ENCODE measurements at places on chromosomes 6 and 20. TPM values are rescaled to one million over a fixed set of nuclear protein-coding genes. Genes with fewer than 3 reads are reported as not detected.

GRCh38 chr20:39574061-39574460 lies 611.9 kb downstream of the DHX35 start:
- no peak for DNase-seq

- no peak for DNase-seq
These were observed 302.0 kb upstream of the PRDM1 start for GRCh38 chr6:105784179-105784578.

DNA sequence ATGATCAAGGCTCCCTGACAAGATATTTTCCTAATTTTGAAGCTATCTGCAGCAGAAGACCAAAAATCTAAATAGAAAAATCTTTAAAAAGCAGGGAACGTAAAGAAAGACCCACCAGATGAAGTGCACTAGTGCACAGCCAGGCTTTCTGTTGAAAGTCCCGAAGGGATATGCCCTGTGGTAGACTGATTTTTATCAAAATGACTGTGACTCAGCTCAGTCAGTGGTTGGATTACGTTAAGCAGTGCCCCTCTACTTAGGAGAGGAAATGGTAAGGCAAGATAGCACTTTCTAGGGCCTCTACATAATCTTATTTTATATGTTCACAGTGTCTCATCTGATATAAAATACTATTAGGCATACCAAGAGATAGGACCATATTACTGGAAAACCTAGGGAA lies 123.4 kb upstream of the RAB32 start:
- no peak for DNase-seq

DNA sequence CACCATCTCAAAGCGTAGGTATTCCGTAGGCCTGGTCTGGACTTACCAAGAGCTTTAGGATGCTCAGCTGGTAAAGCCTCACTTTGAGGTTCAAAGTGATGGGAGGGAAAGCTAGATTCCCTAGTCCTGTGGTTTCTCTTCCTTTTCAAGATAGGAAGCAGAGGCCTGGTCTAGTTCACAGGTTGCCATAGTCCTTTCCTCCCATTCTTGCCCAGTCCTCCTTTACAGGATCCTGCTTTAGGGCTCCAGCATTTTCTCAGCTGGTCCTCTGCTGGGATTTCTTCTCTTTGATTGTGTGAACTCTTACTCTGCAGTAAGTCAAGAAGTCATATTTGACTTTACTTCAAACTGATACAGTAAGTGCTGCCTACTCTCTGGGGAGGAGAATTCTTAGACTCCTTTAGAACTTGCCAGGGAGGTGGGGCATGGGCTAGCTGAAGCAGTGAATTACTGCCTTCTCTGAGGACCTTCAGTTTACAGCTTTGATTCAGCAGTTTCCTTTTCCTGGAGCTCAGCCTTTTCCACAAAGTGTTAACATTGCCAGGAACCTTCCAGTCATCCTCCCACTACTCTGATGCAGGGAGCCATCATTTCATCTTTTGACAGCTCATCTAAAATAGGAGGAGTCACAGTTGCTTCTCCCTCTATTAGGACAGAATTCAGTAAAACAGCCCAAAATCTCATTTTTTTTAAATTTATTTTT lies 42.8 kb upstream of the PLCG1 start:
- DNase-seq = no peak

DNA sequence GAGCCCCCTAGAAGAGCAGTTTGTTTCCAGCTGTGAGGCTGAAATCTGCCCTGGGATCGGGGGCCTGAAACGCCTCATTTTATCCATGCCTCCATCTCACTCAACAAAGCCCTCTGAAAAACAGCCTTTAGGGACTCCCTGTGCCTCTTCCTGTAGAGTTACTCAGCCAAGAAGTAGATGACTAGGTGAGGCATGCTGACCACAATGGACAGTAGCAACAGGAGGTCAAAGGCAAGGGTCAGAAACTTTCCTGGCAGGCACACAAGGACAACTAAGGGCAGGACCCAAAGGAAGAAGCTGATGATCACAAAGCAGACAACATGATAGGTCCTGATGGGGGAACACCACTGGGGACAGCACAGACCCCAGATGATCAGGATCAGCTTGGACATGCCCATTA lies 12.8 kb downstream of the MAS1L start:
- no peak for DNase-seq

DNA sequence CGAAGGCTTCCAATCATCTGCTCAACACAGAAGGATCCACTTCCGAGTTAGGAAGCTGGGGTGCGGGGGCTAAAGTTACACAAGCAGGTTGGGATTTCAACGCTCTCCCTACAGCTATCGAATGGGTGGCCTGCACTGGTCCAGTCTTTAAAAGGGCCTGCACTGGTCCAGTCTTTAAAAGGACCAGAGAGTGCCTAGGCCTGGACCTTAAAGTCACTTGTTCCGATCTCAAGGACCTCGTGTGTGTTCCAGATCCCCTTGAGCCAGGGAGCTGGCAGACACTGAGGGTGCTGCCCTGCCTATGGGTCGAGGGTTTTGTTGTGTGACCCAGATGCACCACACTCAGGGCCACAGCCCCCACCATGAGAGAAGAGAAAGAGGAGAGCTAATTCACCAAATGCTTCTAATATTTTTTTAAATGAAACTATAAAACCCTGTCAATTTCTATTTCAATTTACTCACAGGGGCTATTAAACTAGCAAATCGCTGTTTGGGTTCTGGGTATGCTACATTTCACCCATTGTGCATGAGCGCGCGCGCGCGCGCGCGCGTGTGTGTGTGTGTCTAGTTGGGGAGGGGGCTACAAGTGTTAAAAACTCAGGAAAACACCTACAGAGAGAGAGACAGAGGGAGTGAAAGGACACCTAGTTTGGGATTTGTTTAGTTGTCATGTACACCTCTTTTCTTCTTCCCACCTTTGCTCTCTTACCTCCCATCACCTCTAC lies 7.5 kb downstream of the TFAP2B start:
- no peak for DNase-seq

DNA sequence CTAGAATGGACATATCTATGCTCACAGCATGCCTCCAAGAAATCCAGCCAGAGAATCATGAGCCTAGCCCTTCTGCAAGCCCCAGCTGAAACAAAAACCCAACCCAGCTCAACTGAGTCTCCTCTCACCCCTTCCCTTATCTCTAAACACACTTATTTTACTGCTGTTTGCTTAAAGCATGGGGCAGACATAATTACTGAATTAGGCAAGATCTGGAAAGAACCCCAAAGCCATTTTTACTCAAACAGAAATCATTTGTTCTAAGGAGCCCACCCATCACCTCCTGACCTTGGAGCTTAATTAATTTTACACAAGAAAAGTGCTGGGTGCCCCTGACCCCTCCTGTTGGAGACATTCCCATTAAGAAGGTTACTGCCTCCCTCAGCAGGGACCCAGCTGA lies 291.6 kb downstream of the MAFB start:
- no peak for DNase-seq

- DNase-seq = peak; percentile 78
These were observed 5.1 kb downstream of the GABBR1 start for GRCh38 chr6:29627755-29628418.

DNA sequence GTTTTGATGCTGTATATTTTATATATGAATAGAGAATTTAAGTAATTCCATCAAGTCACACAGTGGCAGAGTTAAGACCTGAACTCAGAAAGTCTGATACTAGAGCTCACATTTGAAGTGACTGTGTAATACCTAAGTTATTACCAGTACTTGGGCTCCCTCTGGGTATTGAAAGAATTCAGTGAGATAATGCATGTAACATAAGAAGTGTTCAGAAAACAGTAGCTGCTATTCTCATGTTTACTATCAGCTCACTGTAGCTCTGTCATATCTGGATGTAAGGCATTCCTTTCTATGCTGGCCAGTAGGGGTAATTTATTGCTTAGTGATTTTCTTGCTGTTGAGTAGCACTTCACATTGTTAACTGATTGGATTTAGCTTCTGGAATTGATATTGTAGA lies 44.6 kb downstream of the NKX2-4 start:
- no peak for DNase-seq

- DNase-seq = no peak
These were observed 75.2 kb downstream of the PRL start for GRCh38 chr6:22221630-22222029.

DNA sequence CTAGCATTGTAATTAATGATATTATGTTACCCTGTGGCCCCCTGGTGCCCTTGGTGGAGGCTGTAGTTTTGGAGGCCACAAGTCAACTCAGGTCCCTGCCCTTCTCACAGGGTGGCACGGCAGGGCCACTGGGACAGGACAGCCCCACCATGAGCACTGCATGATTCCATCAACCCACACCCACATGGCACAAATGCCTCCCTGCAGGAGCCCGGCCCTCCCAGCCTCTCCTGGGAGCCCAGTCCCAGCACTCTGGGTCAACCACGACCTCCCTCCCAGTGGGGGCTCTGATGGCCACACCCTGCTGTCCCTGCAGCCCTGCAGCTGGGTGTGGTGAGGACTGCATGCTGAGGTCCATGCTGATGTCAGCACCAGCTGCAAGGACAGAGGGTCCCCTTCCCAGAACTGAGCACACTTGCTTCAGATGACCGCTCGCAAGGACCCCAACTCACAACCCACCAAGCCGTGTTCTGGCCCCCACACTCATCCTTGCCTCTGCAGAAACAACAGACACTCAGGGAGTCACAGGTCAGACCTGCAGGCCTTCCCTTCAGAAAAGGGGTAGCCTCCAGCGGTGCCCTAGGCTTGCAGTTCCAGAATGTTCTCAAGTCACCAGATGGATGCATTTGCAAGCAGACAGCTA lies 15.7 kb upstream of the CST7 start:
- DNase-seq = peak; percentile 38

DNA sequence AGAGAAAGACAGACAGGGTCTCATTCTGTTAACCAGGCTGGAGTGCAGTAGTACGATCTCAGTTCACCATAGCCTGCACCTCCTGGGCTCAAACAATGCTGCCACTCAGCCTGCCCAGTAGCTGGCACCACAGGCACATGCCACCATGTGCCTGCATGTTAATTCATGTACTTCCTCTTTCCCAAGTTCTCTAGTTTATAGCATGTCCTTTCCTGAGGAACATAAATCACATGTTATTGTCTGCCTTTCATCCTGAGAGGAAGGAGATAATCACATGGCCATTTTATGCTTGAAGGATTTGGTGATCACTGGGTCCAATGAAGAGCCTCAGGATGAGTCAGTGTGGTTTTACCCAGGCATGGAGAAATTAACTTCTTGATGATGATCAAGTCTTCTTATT lies 47.9 kb downstream of the COL11A2 start:
- no peak for DNase-seq

GRCh38 chr6:146859795-146860495 lies 261.2 kb downstream of the ADGB start:
- no peak for DNase-seq

DNA sequence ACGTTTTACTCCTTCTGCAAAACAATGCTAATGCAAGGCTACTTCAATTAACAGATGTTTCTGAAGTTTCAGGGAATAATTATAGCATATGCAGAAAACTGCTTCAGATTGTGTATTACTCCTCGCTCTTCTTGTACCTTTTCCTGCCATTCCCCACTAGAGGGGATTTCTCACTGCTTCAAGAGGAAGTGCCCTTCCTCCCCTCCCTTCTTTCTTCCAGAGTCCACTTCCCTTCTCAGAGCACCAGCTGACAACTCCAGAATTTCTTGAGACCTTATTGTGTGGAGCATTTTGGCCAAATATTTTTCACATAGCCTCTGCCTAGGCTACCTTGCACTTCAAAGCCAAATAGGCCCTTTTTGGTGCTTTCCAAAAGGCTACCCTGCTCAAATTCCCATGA lies 12.7 kb upstream of the MCUR1 start:
- DNase-seq = no peak

GRCh38 chr6:44630125-44631028 lies 242.9 kb downstream of the CDC5L start:
- no peak for DNase-seq

DNA sequence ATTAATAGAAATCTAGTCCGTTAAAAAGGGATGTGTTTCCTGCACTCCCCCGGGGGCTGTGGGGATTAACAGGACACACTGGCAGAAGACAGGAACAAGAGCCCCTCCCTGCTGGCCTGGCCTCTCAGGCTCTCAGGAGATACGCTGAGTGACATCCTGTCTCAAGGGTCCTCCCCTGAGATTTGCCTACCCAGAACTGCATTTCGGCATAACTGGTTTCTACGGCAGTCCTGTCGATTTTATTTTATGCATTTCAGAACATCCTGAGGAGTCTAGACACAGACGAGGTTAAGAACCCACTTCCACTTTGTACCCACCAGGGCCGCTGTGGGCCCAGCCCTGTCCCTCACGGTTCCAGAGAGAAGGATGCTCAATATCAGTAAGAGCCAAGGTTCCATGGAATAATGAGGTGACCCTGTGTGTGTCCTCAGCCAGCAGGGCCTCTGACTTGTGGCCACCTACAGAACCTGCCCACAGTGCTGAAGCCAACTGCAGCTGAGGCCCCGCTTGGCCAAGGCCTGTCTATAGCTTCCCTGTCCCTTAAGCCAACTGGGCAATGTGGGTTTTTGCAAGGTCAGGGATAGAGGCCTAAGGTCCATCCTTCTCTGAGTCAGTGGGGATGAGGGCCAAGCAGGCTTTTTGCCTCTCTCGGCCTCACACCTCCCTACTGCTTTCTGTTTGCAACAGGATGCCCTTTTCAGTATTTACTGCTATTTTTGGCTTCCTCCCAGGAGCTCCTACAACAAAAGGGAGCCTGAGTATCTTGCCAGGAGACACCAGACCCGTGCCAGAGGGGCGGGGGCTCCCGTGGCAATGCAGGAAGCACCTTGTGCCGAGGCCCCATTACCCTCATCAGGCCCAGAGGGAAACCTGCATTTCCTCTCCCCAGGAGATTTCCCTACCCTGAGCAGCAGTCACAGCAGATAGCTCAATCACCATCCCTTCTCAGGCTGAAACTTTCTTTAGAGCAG lies 14.7 kb downstream of the UQCC2 start:
- DNase-seq = no peak

SEL1L2 gene
- not detected for total RNA-seq

OR2B3 gene
- not detected for total RNA-seq

HLA-DRB5 gene
- 197 TPM for total RNA-seq

Measured in upper lobe of right lung (tissue), 1 donor.